ENCODE measurements at places on chromosomes 7 and 10. TPM values are rescaled to one million over a fixed set of nuclear protein-coding genes. Genes with fewer than 3 reads are reported as not detected.

DNA sequence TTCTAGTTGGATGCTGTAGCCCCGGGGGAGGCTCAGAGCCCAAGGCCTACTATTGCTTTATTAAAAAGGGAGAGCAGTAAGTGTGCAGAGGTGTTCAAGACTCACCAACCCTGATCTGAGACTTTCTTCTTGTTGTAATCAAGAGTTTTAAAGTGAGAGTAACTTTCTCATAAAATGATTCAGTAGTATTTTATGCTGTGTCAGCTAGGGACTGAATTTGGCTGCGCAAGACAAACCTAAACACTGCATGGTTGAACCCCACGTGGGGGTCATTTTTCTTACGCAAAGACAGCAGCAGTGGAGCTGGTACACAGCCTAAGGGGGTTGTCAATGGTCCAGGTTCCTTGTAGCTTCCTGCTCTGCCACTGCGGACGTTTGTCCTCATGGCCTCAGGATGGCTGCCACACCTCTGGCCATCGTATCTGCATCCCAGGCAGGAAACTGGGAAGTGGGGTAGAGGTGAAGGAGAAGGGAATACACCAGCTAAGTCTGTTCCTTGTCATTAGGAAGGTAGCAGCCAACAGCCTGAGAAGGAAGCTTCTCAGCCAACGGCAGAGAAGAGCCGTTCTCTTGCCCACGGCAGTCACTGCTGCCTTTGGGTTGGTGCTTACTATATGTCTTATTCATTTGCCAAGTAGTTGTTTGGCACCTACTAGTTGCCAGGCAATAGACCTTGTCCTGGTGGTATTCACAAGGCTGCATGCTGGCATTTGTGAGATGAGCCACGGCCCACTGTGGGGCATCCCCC is 44.7 kb downstream of the ELFN1 start:
- no peak for DNase-seq
- H3K4me1 ChIP-seq, result peaks cover 10% of the 10 kb centered on the region
- H3K27me3 ChIP-seq, result no peaks in the 10 kb centered on the region
- no peak overlapping the region for H3K4me3 ChIP-seq
- H3K27ac ChIP-seq, result no peak overlapping the region
- H3K36me3 ChIP-seq, result no peaks in the 10 kb centered on the region

Gene ATOH7
- not detected for total RNA-seq

- no peak for DNase-seq
- no peaks in the 10 kb centered on the region for H3K27me3 ChIP-seq
- peak overlapping the region; percentile 89 for H3K4me3 ChIP-seq
- peaks cover 9% of the 10 kb centered on the region for H3K36me3 ChIP-seq
- H3K27ac ChIP-seq, result peak overlapping the region; percentile 99
Measured at GRCh38 chr7:127393368-127394058, 1.0 kb upstream of the ZNF800 start.

Gene INHBA
- total RNA-seq, result 0.58 TPM

Data from stomach (tissue), 19 donors.